ENCODE measurements at places on chromosomes 4 and X.

GRCh38 chr4:94208266-94208665, 601 bp downstream of the SMARCAD1 start:
- DNase-seq, result no peak

GRCh38 chr4:100461807-100462605, 55.8 kb downstream of the EMCN start:
- DNase-seq, result peak; percentile 0

- no peak for DNase-seq
Measured at GRCh38 chr4:89741768-89742167, 95.2 kb downstream of the SNCA start.

- no peak for DNase-seq
Measured at GRCh38 chr4:791252-791897, 34.6 kb downstream of the CPLX1 start.

GRCh38 chrX:22351966-22352365, 79.3 kb downstream of the CBLL2 start:
- no peak for DNase-seq

- DNase-seq, result no peak
Measured at GRCh38 chr4:126271292-126271691, 956.5 kb downstream of the FAT4 start.

GRCh38 chr4:109298279-109299010, 4.0 kb downstream of the COL25A1 start:
- DNase-seq, result no peak

DNA sequence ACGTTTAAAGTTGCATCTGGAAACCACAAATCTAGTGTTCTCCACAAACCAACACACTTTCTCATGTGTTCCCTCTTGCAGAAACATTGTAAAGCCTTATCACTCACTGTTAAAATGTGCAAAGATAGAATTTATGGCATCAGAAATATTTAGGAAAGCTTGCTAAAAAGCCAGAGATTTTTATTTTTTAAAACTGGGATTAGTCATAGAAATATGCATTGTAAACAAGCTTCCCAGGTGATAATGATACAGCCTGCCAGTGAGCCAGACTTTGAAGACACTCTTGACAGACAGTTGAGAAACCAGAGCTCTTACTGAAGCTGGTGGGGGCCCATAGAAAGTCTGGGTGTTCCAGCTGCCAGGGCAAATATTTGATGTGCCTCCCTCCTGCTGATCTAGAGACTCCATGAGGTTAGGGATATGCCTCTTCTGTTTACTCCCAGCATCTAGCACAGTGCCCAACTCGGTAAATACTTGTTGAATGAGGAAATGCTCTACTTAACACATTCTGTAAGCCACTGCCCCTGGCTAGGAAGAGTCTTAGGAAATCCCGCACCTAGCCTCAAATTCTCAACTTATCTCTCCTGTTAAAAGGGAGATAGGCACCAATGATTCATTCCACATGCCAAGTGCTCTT, 179.0 kb upstream of the RASGEF1B start:
- DNase-seq, result no peak

Measured in amniotic stem cell (primary cell).